ENCODE measurements at places on chromosomes 12 and 14. TPM values are rescaled to one million over a fixed set of nuclear protein-coding genes. Genes with fewer than 3 reads are reported as not detected.

DNA sequence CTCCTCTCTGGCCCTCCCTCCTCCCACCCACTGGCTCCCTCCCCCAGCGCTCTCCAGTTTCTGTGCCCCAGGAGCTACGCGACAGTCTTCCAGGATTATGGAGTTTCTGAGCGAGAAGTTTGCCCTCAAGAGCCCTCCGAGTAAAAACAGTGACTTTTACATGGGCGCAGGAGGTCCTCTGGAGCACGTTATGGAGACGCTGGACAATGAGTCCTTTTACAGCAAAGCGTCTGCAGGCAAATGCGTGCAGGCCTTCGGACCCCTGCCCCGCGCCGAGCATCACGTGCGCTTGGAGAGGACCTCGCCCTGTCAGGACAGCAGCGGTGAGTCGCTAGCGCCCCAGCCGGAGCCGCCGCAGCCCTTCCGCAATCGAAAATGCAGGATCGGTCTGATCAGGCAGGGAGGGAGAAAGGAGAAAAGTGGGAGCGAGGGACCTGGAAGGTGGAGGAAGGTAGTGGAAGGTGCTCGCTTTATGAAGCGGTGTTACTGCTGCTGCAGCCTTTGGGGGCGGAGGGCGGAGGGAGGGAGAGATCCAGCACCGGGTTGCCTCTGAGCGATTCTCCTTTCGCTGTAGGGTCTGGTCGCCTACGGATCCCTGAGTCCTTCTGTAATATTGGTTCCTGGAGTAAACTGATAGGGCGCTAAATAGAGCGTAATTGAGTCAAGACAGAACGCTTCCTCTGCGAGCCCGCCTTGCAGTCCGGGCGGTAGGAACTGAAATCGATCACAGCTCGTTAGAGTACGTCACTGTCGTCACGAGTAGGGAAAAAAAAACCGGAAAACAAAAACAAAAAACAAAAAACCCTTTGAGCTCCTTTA, at the start of gene ALX1:
Gene ALX1 (plus strand): TSS at position 56 of the 819 bp plus-strand sequence. CDS start 42 bp downstream, at position 98.
- no peak for DNase-seq

DNA sequence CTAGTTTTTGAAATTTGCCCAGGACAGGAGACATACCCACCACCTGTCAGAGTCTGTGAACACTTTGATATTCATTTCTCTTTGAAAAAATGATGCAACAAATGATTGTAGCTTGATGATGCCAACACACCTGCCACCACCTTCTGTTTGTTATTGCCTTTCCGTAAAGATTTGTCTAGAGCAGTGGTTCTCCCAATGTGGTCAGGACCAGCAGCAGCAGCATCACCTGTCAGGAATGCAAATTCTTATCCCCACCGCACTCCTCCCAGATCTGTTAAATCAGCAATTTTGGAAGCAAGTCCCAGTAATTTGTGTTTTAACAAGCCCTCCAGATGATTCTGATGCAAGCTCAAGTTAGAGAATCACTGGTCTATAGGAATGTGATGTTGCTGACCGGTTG, 9.9 kb downstream of the CCDC175 start:
- no peak for DNase-seq

Gene PRB2
- not detected for total RNA-seq

Gene GZMH
- not detected for total RNA-seq
